ENCODE measurements at places on chromosomes 3 and 15.
A peak's percentile ranks its signal among the peaks of the same experiment; 100 is the strongest.

DNA sequence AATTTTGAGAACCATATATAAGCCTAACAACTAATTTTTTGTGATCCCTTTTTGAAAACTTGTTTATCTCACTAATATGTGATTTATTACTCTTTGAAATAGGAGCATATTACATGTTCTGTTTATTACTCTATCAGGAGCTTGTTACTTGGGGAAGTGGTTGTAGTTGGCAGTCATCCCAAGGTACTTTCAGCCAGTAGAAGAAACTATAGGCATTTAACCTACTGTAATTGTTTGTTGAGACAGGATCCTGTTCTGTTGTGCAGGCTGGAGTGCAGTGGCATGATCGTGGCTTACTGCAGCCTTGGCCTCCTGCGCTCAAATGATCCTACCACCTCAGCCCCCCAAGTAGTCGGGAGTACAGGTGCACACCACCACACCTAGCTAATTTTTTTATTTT, 195.6 kb downstream of the TCF12 start:
- no peak for DNase-seq

DNA sequence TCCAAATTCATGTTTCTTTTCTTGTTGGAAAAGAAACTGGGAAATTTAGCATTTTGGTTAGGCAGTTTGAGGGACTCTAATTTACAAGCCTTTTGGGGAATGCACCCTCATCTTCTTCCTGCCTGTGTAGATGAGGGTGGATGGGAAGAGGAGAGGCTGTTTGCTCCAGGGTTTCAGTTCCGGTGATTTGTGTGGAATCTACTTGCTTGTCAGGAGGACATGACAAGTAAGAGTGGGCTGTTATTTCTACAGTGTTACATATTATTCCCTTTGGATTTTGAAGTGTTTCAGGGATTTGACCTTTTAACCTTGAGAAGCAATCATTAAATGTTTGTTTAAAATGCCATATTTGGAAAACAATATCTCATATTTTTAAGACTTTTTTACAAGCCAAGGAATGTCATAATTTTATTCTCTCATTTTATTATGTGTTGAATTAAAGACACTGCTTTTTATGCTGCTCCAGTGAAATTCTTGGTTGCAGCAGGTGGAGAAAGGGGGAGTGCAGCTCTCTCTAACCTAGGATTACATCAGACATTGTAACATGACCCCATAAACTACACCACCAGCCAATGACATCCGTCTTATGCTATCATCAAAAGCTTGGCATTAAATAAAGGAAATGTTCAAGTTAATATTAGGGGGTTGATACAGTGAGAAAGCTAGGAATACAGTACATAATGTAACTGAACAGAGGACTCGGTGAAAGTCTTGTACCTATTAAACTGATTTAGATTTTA, 30.2 kb downstream of the PLAAT1 start:
- no peak for DNase-seq

DNA sequence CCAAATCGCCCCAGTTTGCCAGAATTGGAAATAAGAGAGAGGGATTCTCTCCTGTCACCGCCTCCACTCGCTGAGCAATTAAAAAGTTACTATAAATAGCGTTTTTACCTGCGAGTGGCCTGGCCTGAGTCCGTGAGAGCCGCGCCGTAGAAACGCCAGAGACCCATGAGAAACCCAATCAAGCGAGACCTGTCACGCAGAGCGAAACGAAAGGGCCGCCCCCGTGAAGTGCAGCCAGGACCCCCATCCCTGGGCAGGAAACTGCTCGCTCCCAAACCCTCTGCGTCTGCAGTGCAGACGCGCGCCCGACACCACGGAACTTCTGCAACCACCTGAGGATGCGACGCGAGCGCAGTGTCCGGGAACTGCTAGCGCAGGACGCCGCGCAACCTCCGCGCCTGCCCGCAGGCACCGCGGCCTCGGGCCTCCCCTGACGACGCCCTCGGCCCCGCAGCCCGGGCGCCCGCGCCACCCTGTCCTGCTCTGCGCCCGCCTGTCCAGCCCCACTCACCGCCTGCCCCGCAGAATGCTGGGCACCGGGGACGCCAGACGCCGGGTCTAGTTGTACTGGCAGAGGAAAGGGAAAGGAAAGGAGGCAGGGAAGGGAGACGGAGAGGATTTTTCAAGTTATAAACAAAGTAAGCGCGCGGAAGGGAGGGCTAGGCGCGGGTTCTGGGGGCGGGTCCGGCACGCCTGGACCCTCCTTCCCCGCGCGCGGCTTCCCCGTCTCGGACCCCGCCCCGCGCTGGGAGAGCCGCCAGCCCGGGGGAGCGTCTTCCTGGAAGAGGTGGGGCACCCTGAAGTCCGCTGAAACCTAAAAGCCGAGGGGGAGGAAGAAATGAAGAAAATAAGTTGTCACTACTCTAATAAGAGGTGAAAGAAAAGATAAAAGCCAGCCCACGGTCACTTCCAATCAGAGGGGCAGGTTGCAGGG, at the start of gene PLSCR4:
Gene PLSCR4 (minus strand): TSS at position 657 of the 934 bp plus-strand sequence. CDS start 29,034 bp downstream, outside the sequence.
- peak; percentile 70 for DNase-seq

DNA sequence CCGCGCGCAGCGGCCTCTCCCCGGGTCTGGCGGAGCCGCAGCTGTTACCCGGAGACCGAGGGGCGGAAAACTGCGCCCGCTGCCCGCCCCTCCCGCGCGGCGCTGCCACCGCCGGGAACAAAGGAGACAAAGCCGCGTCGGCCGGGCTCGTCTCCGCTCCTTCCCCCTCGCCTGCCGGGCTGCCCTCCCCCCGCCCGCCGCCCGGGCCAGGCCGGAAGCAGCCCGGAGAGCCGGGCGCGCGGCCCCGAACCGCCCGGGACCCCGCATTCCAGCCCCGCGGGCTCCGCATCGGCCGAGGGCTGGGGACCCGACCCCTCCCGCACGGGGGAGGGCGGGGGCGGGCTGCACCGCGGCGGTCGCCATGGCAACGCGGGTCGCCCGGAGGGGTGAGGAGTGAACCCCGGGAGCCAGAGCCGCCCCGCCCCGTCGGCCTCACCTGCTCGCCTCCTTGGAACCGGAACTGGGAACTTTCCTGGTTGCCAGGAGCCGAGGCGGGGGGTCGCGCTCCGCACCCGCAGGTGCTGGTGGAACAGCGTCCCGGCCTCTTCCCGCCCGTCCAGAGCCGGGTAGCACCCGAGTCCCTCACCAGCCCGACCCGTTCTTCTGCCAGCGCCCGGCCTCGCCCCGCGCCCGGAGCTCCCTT, 448 bp downstream of the PLXNB1 start:
- DNase-seq = peak; percentile 77

DNA sequence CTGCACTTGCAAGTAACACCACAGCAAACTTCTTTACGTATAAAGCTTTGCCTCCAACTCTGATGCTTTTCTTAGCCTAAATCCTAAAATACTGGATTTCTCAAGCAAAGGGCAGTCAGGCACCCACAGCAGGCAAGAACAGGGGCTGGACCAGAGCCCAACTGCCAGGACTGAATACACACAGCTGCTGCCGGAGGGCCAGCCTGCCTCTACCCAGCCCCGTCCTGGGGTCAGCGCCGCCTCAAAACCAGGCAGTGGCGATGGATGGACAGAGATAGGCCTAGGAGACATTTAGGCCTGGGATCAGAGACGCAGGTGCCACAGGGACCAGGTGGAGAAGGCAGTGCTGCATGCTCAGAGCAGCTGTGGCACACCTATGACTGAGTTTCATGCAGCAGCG, 47.6 kb upstream of the SEC61A1 start:
- DNase-seq = no peak

DNA sequence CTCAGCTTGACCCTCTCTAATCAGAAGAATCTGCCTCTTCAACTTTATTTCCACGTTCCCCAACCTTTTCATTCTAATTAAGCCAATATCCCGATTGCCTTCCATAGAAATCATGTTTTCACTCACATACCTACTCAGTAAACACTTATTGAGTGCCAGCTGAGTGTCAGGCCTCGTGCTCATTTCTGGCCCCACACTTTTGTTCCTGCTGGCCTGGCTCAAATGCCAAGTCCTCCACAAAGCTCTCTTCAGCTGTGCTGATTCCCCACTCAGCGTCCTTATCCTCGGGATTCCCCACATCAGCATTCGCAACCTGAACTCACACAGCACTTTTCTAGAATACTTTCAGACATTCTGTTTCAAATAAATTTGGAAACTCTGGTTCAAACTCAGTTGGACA, 68.9 kb downstream of the THBS1 start:
- no peak for DNase-seq

GRCh38 chr3:169891886-169892285, 19.5 kb upstream of the SAMD7 start:
- no peak for DNase-seq

- DNase-seq = no peak
Observed at GRCh38 chr3:32951410-32951811, at the start of gene CCR4. TSS of gene CCR4 (plus strand) at chr3:32951644. CDS start at chr3:32953423, 1,779 bp downstream.

DNA sequence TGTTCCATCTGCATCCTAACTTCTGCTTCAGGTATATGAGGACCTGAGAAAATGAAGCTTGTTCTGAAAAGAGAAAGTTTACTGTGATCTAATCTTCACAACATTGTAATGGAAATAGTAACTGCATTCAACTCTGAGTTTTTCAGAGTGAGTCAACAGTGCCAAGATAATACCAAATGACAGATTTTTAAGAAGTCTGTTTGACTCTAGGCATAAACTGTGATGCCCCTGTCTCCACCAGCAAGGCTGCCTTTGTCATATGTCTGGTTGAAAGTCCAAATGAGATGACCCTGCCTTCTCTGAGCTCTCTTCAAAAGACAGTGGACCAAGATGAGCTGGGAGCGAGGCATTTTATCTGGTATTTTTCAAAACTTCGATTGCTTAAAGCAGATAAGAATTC, 44.8 kb upstream of the B3GNT5 start:
- no peak for DNase-seq

DNA sequence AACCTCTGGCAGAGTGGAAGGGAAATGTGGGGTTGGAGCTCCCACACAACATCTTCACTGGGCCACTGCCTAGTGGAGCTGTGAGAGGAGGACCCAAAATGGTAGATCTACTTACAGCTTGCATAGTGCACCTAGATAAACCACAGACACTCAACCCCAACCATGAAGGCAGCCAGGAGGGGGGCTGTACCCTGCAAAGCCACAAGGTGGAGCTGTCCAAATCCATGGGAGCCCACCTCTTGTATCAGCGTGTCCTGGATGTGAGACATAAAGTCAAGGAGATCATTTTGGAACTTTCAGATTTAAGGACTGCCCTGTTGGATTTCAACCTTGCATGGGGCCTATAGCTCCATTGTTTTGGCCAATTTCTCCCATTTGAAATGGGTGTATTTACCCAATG, 20.9 kb downstream of the TP63 start:
- no peak for DNase-seq

DNA sequence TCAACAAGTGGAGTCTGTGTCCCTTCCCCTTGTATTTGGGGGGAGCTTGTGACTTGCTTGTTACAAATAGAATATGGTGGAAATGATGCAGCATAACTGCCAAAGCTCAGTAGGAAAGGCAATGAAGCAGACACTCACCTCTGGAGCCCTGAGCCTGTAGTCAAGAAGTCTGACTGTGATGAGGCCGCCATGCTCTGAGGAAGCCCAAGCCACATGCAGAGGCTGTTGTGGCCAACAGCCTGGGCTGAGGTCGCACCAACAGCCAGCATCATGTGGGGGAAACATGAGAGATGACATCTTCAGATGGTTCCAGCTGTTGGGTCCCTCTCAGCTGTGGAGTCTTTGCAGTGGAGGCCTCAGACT, 161.4 kb downstream of the CHSY1 start:
- DNase-seq = no peak

GRCh38 chr3:88767746-88768145, 339.7 kb upstream of the EPHA3 start:
- DNase-seq = no peak

- no peak for DNase-seq
Observed at GRCh38 chr3:143565951-143566350, 282.3 kb downstream of the SLC9A9 start.

- DNase-seq = no peak
Observed at GRCh38 chr3:112132975-112133448, at the start of gene GCSAM. TSS of gene GCSAM (minus strand) at chr3:112133248. CDS start at chr3:112133120, 128 bp downstream.

DNA sequence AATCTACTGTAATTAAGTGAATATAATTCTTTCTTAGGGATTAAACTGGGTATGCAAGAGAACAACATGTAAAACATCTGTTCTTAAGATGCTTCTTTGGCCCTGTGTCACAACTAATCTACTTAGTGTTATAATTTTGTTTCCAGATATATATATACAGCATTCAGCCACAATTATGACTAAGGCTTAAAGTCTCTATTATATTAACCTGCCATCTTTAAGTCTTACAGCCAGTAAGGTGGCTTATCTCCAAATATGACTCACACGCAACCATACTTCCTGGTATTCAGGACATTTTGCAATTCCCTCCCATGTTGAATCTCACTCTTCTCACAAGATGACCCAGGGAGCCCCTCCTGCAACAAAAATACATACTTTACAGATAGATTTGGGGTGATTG, 6.6 kb upstream of the KBTBD8 start:
- no peak for DNase-seq

DNA sequence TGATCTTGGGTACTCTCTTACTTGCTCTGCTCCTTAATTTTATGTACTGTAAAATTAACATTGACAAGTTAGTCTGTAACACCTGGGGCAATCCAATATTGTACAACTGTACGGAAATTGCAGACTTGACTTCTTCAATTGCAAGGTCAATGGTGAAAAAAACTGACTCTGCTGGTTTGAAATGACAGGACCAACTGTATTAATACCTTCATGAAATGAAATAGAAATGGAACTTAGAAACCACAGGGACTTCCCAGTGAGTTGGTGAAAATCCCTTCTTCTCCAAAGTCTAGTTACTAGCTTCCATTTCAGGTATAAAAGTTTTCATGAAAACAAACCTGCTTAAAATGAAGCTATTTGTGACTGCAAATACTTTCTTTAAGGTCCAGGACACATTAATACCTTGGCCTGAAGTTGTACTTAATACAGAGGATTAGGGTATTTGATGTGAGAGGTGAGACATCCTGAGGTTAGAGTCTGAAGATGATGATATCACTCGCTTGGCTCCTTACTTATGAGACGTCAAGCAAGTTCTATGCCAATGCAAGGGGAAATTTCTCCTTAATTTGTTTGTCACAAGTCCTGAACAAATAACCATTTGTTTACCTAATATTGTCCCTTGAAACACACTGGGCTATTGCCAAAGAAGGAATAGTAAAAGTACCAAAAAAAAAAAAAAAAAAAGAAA, 226.2 kb upstream of the TP63 start:
- no peak for DNase-seq

DNA sequence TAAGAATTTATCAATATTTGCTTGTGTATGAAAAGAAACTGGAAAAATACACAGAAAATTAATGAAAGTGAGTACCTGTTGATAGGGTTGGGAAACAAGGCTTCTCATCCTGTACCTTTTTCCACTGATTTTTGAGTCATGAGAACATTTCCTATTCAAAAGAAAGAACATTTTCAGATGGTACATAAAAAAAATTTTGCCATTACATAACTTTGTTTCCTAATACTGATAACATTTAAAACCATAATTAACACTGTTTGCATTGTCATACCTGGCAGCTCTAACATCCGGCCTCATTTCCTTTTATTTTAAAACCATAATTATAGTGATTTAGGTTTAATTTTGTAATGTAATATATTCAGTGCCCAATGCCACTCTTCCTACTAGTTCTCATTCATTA, 11.7 kb downstream of the NKTR start:
- no peak for DNase-seq

- DNase-seq = no peak
Observed at GRCh38 chr15:72127724-72128322, 9.6 kb downstream of the SENP8 start.

- no peak for DNase-seq
Observed at GRCh38 chr3:20154078-20154477, 31.9 kb downstream of the SGO1 start.
